Brain (organoid and tissue), 16 donors: ENCODE measurements at places on chromosomes 1 and 21. TPM values are rescaled to one million over a fixed set of nuclear protein-coding genes. Genes with fewer than 3 reads are reported as not detected.

The DDX59 gene
- 14.8 TPM for polyA plus RNA-seq

GRCh38 chr1:9363061-9363471 is 70.4 kb downstream of the SPSB1 start:
- DNase-seq, result no peak

GRCh38 chr21:33490991-33491372 is 534 bp downstream of the DNAJC28 start:
- DNase-seq, result no peak

The SPATA21 gene
- not detected for polyA plus RNA-seq

GRCh38 chr21:35737899-35738346 is 322.4 kb downstream of the SETD4 start:
- DNase-seq, result no peak

The SERPINC1 gene
- 0.22 TPM for polyA plus RNA-seq

The CYYR1 gene
- 3.0 TPM for polyA plus RNA-seq

DNA sequence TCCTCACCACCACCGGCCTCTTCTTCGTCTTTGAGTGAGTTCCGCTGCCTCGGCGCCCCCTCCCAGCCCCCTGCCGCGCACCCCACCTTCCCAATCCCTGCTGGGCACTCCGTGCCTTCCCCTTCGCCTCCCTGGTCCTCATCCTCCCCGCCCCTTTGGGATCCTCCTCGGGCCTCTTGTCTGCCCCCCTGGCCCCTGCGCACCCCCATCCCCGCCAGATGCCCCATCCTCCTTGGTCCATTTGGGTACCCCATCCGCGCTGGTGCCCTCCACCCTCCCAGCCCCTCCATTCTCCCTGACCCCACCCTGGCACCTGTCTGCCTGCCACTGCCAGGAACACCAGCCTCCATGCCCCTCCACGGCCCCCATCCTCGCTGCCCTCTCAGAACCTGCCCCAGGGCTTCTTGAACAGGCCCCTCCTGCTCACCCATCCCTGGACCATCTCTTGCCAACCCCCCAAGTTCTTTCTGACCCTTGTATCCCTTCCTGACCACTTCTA is 667 bp downstream of the ZDHHC18 start:
- DNase-seq, result no peak

The PLEKHN1 gene
- not detected for polyA plus RNA-seq

DNA sequence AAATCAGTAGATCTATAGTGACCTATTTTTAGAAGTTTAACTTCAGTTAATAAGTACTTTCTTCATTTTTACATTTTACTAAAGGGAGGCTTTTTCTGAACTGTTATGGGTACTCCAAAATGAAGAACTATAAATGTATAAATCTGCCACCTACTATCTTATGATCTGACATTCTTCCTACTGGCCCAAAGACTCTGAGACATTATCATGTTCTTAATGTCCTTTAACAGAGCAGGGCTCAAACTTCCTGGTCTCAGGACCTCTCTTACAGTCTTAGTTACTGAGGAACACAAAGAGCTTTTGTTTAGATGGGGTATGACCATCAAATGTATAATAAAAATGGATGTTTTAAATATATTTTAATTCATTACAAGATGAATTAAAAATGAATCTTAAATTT is 8.9 kb downstream of the TRIM33 start:
- DNase-seq, result no peak

DNA sequence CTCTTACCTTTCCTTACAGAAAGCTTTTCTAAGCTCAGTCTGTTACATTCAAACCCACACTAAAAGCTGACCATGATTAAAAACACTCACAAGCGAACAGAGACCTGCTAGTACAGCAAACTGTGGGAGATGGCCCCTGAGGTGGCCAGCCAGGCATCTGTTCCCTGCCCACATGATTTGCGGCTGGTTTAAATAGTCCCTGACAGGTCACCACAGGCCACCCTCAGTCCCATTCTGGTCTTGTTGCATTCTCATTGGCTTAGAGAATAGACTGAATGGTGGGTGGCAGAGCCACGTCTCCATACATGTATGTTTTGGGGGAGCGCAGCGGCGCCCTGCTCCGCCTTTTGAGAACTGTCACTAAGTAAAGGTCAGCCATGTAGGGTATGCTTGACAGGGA is 2.3 kb upstream of the ACTA1 start:
- no peak for DNase-seq

The SIM2 gene
- polyA plus RNA-seq, result 0.34 TPM

The NBPF20 gene
- 0.93 TPM for polyA plus RNA-seq

- no peak for DNase-seq
Observed at GRCh38 chr1:8425150-8425780, 107.4 kb downstream of the SLC45A1 start.

The SERTAD4 gene
- 9.2 TPM for polyA plus RNA-seq

The FAM177B gene
- not detected for polyA plus RNA-seq

DNA sequence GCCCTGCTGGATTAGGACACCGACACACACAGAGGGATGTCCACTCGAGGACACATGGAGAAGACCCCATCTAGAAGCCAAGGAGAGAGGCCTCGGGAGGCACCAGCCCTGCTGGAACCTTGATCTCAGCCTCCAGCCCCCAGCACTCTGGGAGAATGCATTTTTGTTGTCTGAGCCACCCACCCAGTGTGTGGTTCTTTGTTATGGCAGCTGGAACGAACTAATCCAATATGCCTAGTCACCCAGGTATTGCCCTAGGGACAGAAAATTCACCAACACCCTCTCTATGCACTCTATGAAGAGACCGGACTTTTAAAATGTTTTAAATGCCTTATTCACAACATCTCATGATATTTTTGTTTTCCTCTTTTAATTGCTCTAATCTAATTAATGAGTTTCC is 117.4 kb downstream of the CRYAA start:
- no peak for DNase-seq

The DNAH14 gene
- polyA plus RNA-seq, result 5.1 TPM

- DNase-seq, result no peak
Observed at GRCh38 chr1:110476028-110476765, 25.2 kb downstream of the PROK1 start.

DNA sequence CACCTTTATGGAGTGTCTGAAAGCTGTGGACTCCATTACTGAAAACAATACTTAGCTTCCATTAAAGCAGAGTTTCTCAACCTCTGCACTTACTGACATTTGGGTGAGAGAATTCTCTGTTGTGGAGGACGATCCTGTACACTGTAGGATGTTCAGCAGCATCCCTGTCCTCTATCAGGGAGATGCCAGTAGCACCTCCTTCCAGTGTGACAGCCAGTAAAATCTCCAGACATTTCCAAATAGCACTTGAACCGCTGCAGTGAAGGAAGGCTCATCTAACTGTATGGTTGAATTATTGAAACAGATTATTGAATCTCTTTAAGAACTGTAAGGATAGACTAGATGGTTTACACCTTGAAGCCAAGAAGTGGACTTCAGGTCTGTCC is 3.1 kb downstream of the PRDM2 start:
- no peak for DNase-seq

DNA sequence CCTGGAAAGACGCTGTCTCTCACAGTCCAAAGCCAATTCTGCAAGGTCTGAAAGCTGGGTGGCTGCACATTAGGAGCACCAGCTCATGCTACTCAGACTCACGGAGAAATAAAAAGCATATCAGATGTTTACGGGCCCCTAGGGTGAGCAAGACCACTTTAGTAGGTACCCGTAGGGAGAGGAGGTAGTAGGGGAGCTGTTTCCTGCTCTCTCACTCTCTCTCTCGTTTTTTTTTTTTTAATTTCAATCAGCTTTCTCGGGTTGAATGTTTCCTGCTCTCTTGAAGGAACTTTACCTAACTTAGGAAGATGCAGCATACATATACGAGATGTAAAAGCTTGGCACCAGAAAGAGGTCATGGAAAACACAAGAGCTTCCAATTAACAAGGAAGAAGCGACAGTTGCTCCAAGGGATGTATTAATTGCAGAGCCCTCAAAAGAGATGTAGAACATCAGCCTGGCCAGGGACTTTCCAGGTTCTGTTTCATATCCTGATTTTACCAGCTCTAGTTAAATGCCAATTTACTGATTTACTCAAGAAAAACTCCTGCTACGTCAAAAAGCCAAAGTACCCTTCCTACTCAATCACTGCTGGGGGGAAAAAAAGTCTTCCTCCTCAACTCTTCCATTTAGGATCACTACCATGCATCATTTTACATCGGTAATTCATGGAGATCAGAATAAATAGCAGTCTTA is 3.1 kb downstream of the LORICRIN start:
- DNase-seq, result no peak

GRCh38 chr1:202282596-202283283 is 59.0 kb downstream of the UBE2T start:
- DNase-seq, result peak; percentile 11

The LORICRIN gene
- not detected for polyA plus RNA-seq

DNA sequence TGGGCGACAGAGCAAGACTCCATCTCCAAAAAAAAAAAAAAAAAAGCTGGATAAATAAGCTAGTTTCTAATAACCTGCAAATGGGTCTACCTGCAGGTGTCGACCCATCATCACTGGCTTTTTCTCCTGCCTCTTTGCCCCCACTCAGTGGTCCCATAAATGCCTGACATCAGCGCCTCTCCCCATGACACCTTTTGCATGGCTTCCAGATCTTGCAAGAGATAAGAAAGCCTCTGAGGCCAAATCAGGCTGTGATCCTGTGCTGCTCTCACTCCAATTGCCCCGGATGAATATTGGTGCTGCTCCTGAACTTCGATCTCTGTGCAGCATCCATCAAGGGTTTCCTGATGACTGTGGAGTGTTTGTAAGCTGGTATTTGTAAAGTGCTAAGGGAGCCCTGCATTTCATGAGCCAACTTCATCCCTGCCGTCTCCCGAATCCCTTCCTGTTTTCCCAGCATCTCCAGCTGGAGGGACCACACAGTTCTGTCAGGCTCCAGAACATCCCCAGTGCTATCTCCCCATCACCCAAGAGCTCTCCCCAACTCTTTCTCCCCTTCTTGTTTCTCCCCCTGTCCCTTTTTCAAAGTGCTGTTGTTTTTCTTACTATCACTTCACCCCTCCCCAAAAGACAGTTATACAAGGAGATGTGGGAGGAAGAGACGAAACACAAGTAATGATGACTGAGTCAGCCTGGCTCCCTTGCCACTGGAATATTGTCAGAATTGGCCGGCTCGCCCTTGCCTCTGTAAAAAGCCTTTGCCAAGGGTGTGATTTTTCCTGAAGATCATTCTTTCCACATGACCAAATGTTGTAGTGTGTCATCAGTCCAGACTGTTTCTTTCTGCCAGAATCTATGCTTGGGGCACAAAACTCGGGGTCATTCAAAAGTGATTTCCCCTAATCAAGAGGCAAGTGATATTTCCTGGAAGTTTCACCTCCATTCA is 2.8 kb upstream of the EFHD2 start:
- no peak for DNase-seq

- DNase-seq, result no peak
Observed at GRCh38 chr1:37947364-37947763, 511 bp upstream of the INPP5B start.

DNA sequence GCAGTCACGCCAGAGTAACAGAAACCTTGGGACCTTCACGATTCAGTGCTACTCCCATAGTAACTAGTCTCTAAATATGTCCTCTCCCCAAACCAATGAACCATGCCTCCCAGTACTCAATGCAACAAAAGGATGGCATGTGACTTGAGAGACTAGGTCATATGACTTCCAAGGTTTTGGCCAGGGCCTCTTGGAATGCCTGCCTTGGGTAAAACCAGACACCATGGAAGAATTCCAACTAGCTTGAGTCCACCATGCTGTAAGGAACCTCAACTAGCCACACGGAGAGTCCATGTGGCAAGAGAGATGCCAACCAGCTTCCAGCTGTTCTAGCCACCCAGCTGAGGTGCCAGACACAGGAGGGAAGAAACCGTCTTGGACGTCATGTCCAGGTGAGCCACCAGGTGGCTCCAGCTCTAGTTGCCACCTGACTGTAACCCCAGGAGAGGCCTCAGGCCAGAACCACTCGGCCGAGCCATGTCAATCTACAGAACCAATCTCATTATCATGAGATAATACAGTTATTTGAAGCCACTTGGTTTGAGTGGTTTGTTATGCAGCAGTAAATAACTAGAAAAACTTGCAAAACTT is 115.0 kb downstream of the SYF2 start:
- no peak for DNase-seq
